Stimulated activated CD4-positive, alpha-beta T cell treated with anti-CD3 and anti-CD28 coated beads, TNF-alpha, amount 100 ng/mL, for 4 hours (primary cell): ENCODE measurements at places on chromosomes 4 and X.

DNA sequence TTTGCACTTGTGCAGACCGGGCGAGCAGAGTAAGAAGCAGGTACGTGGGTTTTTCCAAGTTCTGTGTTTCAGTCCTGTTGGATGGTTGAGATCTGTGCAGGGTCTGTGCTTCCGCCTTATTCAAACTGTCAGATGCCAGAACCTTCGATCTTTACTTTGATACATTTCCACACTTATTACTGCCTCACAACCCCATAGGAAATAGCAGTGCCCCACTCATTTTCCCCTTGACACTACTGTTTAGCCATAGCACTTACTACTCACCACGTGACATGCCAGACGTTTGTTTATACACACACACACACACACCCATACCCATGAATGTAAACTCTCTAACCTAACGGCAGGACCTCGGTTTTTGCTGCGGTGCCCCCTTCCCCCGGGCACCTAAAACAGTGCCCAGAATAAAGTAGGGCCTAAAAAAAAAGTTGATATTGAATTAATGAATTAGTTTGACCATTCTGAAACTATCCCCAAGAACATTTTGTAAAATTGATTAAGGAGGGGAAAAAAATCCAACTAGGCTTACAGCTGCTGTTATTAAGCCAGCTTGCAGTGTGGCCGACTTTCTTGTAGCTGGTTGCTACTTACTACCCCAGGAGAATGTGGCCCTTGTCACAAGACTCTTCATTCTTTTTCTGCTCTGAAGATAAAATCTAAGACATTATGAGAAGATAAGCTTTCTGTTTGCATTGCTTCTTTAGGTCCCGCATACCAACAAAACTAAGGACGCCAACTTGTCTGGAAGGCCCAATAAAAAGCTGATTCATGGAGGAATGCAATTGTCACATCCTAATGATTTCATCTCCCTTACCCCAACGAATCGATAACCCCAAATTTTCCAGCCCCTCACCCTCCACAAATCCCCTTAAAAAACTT is 704 bp upstream of the SEPSECS start:
- no peak for DNase-seq

- no peak for DNase-seq
These were observed 58.0 kb downstream of the SEPTIN11 start for GRCh38 chr4:77007358-77008230.

DNA sequence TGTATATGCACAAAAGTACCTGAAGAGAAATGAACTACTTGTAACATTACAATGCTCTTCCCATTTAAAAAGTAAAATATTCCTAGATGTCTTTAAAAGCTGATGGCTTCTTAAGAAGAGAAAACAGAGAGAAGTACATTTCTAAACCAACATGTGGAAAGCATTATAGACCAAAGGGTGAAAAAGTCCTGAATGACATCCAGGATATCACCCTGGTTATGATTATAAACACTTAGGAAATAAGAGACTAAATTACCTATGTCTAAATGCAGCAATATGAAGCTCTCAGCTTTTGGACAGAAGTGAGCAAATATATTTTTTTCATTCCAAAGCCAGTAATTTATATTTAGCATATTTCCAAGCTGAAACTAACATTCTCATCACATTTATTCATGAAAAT is 21.7 kb upstream of the EGFL6 start:
- no peak for DNase-seq

DNA sequence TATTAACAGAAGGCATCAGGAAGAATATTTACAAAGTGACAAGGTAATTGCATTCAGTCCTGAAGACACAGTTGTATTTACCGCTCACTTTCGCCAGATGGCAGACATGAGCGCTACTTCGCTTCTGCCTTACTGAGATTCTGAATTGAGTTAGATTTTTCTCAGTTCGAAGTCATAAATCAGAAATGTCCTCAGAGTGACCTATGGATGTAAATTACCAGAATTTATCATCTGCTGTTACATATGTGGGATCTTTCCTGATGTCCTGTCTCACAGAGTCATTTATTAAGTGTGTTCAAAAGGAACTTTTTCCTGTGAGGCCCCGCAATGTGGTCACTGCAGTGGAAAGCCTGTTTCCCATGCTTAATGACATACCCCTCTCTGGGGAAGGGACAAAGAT is 97.3 kb upstream of the DCLK2 start:
- peak; percentile 7 for DNase-seq

GRCh38 chr4:17492058-17492741 is 19.7 kb downstream of the QDPR start:
- DNase-seq = no peak

DNA sequence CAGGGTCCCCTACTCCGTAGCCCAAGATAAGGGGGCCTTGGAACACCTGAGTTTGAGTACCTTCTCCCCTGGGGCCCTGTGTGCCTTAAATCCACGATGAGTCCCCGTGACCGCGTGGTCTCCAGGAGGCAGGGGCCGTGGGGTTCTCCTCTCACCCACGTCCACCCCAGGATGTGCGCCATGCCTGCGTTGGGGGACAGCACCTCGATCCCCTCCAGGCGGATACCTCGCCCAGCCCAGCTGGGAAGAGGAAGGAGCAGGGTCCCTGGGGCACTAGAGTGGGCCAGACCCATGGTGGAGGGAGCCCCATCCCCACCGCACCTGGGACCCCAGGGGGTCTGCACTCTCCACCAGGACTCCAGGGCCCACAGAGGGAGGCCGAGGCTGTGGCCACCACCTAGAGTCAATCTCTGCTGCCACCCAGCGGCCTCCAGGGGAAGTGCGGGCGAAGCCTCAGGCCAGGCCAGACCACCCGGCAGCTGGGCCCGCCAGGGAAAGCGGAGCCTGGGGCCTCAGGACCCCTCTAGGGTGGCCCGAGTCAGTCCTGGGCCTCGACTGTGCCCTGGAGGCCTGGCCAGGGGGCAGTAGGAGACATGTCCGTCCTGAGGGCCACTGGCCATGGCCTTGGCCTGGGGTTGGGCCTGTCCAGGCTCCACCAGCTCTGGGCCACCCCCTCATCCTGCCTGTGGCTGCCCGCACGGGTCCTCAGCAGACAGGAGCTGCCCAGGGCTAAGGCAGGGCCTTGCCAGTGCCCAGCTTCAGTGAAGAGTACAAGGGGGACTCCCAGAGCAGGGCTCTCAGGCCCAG is 55.0 kb downstream of the FAM53A start:
- peak; percentile 53 for DNase-seq

DNA sequence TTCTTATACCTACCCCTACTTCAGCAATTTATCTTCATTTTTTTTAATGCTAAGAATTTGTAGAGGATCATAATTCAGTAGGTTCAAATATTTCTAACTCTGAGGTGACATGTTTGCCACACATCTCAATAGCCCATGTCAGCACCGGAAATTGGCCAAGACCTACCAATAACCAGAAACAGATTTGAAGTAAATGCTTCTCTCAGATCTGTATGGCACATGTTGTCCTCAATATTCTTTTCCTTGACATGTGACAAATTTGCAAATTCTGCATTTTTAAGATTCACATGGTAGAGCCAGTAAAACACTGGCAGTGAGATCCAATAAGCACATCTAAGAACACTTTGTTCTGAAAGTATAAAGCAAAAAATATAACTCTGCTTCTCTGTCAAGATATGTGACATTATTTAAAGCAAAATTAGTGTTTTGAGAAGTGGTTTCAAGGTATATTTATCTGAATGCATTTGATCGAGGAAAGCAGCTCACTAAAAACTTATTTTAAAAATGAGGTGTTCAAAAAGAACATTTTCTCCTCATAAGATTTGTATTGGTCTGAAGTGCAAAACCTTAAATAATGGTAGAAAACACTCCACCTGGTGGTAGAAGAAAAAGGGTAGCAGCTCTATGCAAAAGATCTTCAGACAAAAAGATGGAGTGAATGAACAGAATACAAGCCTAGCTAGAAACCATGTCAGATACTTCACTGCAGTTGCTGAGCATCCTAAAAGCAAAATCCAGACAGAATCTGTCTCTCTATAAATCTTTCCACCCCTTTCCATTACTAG is 513.8 kb upstream of the FAM241A start:
- DNase-seq = no peak

GRCh38 chr4:119661231-119661630 is 32.6 kb upstream of the PDE5A start:
- no peak for DNase-seq

- no peak for DNase-seq
These were observed 200.9 kb upstream of the PPP1R2C start for GRCh38 chrX:42978655-42979379.

GRCh38 chrX:15567886-15568616 is 32.7 kb downstream of the ACE2 start:
- no peak for DNase-seq

DNA sequence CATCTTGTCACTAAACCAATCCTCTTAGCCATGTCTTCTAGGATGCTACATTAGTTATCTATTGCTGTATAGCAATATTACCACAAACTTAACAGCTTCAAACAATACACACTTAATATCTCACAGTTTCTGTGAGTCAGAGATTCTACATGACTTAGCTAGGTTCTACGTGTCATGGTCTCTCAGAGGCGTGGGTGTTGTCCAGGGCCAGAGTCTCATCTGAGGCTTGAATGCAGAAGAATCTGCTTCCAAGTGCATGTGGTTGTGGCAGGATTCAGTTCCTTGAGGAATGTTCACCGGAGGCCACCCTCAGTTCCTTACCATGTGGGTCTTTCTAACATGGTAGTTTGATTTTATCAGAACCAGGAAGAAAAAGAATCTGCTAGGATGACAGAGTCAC is 26.4 kb downstream of the PPP1R2C start:
- DNase-seq = no peak

DNA sequence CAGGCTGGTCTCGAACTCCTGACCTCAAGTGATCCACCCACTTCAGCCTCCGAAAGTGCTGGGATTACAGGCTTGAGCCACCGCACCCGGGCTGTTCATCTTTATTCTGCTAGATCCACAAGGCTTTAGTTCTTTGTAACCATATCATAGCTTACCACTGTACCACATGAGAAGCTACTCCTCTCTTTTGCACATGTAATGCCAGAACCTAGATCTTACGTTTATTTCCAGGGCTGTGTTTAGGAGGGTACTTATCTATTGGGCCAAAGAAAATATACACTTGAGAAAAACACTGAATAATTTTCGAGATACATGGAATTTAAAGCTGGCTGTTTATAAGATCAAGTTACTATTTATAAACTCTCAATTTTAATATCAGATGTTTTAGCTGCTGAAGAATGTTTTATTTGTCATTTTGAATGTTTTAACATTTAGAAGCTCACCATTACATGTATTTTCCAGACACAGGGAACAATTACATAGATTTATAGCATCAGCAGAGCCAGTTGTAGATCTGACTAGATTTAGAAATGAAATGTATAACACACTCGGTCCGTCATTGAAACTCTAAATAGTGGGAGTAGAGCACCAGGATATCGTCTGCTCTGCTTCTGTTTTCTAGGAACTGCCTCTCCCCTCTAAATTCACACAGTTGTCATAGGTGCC is 155.3 kb upstream of the HAND2 start:
- DNase-seq = no peak

GRCh38 chrX:1002611-1003010 is 209.8 kb downstream of the CRLF2 start:
- no peak for DNase-seq

- no peak for DNase-seq
These were observed 6.8 kb upstream of the SHOX start for GRCh38 chrX:623599-624315.

- no peak for DNase-seq
These were observed 6.5 kb downstream of the CRLF2 start for GRCh38 chrX:1205681-1206611.

DNA sequence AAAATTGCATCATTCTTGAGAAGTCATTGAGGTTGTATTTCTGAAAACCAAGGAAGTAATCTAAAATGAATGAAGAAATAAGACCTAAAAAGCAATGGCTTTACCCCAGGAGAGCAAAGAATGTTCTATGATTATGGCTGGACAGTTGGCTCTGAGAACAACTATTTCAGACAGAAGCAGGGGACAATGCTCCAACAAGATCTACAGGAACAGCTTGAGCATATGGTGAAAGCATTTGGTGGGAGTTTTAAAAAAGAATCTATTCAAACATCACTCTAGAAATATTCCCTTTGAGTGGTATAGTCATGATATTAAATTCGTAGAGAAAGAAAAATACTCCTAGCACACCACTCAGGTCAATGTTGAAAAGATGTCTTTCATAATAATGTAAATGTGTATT is 26.7 kb downstream of the DYNLT3 start:
- DNase-seq = no peak

- no peak for DNase-seq
These were observed 8.1 kb upstream of the NAAA start for GRCh38 chr4:75948822-75949444.

DNA sequence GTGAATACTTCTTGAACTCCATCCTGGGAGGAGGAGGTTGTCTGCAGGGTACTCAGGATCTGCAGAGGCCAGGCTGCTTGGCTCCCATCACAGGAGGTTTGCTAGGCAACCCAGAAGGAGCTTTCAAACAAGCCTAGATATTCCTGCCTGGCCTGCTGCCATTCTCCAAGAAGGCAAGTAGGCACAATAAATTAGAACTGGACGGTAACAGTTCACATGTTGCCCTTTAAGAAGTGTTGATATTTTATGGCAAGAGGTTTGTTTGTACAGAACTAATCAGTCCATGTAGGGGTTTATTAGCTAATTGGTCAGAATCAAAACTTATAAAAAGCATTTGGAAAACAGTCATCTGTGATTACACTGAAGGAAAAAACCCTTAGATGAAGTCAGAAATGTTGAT is 39.3 kb downstream of the SYNPO2 start:
- no peak for DNase-seq

DNA sequence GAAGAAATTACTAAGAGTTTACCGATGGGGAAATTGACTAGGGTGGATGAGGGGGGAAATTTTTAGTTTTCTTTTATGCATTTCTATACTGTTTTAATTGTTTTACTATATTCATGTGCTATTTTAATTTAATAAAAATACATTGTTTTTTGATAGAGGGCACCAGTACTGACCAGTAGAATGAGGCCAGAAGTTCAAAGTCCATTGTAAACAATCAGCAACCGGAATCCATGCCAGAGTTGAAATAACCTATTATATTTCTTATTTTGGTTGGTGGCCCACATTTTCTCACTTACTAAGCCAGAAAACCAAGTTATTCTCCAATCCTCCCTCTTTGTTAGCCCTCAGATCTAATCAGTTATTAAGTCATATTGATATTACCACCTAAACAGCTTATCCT is 595.9 kb downstream of the SMARCA1 start:
- DNase-seq = no peak

DNA sequence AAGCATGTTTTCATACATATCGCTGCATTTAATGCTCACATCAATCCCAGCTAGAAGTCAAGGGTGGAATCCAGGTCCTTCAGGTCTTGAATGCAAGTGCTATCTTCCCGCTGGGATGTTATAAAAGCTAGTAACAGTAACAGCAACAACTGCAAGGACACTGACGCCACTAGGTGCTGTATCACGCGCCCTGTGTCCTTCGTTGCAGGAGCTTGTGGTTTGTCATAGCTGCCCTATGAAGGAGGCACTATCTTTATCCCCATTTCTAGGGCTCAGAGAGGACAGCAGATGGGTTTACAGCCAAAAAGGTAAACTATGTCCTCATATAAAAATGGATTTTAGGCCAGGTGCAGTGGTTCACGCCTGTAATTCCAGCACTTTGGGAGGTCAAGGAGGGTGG is 202.9 kb downstream of the NSUN7 start:
- DNase-seq = no peak
